ENCODE measurements at places on chromosomes 2 and 18.

DNA sequence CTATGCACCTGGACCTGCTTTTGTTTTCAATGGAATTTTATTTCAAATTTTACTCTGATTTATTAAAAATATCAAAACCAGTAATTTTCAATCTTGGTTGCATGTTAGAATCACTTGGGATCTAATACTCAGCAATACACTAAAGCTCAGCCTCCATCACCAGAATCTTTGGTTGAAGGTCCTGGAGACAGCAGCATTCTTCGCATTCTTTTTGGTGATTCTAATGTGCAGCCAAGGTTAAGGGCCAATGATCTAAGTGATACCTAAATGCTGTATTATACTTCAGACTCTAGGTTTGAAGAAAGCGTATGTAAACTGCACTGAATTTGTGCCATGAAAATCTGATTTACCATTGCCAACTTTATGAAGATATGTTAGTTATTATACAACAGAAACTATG lies 493.1 kb downstream of the XIRP2 start:
- DNase-seq, result no peak

DNA sequence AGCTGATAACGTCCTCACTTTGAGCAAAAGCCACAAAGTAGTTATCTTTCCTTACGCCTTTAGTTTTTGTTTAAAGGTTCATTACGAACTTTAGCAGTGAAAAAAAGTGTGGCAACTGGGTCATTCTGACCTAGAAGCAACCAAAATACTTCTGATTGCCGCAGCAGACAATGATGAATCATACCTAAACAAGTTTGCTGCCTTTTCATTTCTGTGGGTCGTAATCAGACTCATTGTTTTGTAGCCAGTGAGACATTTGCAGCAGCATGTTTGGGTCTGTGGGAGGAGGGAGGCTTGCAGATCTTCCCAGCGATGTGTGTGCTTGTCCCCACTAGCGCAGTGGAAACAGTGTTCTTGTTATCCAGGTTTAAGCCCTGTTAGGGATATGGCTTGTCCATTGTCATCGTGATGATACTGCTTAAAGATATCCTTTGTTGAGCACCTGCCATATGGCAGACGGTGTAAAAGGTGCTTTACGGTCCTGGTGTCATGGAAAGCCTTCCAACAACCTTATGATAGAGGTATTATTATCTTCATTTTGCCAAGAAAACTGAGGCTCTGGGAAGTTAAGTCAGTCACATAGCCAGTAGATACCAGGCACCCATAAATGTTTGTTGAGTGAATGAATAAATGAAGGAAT lies 1.3 kb upstream of the GREB1 start:
- no peak for DNase-seq

DNA sequence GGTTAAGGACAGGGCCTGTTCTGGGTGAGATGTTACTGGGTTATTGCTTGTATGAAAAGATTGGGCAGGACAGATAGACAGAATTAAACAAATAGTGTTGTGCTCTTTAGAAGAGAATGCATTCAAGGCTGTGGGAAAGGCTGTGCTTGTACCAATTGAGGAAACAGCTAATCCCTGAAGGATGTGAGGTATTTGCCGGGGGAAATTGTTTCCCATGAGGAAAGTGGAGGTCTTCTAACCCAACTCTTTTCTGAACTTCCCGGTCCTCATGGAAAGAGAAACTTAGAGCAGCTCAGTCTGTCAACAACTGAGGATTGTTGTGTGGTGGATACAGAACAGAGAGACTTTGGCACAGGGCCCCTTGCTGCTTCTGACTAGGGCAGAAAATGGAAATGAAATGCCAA lies 9.5 kb downstream of the SLC1A4 start:
- no peak for DNase-seq

- no peak for DNase-seq
These were observed 281.8 kb upstream of the CXCR4 start for GRCh38 chr2:136399667-136400289.

DNA sequence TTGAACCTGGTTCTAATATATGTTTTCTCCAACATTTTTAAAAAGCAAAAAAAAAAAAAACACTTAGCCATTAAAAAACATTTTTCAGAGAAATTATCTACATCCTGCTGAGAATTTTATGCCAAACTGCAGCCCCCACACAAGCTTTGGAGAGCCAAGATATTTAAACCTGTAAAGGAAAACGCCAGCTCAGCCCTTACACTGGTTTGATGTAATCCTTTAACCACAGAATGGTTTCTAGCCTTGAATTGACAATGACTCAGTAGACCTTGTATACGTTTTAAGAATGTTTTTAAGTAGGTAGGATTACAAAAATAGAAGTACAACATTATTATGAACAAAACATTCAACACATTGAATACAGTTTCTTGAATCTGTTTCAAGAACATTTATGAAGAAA lies 113.6 kb downstream of the BABAM2 start:
- no peak for DNase-seq

DNA sequence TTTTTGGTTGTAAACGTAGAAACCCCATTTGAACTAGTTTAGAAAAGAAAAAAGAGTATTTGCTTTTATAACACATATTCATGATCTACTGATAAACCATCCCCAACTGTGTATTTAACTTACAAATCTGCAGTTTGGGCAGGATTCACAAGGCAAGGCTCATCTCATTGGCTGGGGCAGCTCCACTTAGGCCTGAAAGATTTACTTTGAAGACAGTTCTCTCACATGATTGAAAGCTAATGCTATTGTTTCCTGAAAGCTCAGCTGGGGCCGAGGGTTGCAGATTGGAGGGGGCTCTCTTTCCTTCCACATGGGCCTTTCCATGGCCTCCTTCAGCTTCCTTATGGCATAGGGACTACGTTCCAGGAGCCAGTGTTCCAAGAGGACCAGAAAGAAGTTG lies 47.4 kb downstream of the ARHGAP15 start:
- peak; percentile 27 for DNase-seq

- no peak for DNase-seq
These were observed 162.2 kb downstream of the PKP4 start for GRCh38 chr2:158618891-158619490.

- DNase-seq, result no peak
These were observed 34.5 kb upstream of the FOSL2 start for GRCh38 chr2:28357948-28358667.

GRCh38 chr18:58635891-58636290 lies 7.0 kb upstream of the ALPK2 start:
- no peak for DNase-seq

GRCh38 chr18:27887711-27888495 lies 289.0 kb downstream of the CDH2 start:
- DNase-seq, result no peak

DNA sequence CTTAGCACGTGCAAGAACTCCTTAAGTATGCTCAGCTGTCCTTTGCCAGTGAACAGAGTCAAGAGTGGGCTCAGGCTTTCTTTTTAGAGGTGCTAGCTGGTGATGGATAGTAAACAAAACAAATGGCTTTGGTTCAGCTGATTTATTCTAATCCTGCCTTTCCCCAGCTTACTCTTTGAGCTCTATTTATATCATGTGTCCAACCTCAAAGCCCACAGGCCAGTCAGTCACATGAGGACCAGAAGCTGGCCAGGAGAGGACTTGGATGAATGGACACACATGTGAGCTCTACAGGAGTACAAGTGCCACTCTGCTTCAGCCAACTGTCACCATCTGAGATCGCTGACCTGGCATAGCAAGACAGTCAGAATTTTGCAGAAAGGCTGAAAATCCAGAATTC lies 59.4 kb downstream of the STK39 start:
- no peak for DNase-seq

DNA sequence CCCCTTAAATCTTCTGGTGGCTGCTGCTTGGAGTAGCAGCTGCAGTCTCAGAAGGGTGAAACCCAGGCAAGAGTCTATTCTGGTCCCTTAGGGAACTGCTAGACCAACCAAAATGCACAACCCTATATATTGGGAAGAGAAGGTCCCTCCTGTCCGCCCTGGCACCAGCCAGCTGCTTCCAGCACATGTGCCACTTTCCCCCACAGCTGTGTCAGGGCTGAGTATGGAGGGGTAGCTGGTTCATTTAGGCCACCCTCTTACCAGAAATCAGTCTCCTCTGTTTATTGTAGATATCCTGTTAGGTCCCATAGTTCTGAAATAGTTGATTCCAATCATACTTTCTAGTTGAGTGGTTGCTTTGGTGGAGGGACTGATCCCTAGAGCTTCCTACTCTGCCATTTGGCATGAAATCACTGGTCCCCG lies 68.9 kb downstream of the BIRC6 start:
- DNase-seq, result no peak

DNA sequence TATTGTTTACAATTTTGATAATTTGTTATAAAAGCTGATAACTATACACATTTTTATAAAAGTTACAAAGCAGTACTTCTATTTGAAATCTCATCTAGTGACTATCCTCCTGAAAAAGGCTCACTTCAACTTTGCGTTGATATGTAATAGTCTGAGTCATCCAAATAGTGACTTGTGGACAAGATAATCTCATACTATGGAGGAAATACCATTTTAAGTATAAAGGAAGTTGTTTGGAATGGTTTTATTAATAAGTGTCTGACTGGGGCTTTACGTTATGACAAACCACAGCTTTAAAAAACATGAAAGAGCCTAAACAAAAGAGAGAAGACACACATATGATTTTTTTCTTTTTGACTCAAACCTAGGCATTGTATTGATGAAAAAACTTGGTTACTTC lies 272.3 kb upstream of the COL3A1 start:
- no peak for DNase-seq

DNA sequence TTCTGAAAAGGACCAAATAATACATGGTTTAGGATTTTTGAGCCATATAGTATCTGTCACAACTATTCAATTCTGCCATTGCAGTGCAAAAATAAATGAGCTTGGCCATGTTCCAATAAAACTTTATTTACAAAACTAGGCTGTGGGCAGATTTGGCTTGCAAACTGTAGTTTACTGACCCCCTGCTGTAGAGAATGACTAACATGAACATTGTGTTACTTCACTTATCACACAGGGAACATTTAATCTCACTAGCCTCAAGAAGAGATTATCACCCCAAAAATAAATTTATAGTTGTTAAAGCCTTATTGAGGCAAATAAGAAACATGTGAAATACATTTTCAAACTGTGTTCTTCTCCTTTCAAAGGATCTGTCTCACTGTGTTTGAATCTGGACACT lies 766.2 kb downstream of the MBD2 start:
- no peak for DNase-seq

DNA sequence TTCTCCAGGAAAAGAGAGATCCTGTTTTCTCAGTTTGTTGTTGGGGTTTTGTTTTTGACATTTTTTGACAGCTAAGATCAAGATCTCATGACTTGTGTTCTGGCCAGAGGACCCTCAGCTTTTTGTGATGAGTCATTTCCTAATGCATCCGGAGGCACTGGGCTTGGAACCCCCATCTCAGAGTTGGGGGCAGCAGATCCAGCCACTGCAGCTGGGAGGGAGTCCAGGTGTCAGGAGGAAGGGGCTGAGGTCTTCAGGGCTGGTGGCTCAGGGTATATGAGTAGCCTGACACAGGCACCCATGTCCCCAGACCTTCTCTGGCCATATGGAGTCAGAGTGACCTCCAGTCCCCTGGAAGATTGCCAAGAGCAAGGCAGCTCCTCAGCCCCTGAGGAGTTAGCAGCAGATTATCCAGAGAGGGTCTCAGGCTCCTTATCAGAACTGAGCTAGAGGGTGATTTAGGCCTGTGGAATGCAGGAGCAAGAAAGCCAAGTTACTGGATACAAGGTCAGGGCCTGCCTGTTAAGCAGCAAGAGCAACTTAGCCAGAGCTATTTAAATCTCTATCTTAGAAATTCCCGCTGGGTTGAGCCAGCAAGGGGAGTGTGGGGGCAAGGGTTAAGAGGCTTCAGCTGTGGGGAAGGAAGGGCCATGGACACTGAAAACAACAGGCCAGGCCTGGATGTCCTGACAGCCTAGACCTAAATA lies 62.4 kb downstream of the TANC1 start:
- DNase-seq, result no peak

DNA sequence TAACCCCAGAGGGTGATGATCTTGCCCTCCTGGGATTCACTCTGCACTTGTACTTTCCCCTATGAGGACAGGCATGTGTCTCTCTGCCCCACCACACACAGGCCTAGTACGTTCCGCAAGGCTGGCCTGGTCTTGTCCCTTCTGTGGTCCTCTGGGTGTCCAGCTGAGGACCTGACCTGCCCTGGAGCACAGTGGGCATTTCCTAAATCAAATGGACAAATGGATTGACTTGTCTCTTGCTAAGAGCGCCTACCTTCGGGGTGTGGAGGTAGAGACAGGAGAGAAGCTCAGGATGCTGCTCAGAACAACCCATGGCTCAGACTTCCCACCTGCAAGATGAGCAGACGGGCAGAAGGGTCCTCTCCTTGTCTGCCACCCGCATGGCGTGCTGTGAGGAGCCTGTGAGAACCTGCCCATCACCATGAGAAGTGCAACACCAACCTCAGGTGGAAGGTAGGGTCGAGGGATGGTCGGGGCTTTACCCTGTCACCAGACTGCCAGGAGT lies 133.6 kb downstream of the MYCN start:
- no peak for DNase-seq

DNA sequence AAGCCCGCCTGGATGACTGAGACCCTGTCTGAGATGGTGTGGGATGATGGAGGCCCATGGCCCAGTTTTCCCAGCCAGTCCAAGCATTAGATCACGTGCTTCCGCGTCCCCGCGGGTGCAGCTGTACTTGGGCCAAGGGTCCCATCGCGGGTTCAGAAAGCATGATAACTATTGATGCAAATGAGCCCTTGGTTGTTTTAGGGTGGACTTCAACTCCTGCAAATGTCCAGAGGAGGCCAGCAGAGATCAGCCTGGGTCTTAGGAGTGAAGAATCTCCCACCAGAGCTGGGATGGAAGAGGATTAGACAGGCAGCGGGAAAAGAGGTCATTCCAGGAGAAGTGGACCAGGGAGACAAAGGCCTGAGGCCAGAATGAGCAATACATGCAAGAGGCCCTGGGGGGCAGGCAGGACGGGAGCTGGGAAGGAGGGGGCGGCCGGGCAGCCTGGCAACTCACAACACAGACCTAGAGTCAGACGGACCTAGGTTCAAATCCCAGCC lies 89.9 kb upstream of the TMEM247 start:
- DNase-seq, result no peak

All from OCI-LY7 (cell line).